Activated CD8-positive, alpha-beta memory T cell treated with anti-CD3 and anti-CD28 coated beads for 1 hour (primary cell): ENCODE measurements at places on chromosomes 1 and 21.

DNA sequence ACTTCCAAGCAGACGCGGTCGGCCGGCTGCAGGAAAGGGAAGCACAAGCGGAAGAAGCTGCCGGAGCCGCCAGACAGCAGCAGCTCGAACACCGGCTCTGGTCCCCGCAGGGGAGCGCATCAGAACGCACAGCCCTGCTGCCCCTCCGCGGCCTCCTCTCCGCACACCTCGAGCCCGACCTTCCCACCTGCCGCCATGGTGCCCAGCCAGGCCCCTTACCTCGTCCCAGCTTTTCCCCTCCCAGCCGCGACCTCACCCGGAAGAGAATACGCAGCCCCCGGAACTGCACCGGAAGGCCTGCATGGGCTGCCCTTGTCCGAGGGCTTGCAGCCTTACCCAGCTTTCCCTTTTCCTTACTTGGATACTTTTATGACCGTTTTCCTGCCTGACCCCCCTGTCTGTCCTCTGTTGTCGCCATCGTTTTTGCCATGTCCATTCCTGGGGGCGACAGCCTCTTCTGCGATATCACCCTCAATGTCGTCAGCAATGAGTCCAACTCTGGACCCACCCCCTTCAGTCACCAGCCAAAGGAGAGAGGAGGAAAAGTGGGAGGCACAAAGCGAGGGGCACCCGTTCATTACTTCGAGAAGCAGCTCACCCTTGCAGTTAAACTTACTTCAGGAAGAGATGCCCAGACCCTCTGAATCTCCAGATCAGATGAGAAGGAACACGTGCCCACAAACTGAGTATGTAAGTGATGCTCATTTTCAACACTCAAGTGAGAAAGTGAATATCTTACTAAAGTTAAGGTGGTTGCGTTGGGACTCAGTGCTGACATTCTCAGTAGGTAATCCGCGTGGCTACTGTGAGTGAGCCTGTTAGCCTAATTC is 25.5 kb downstream of the UTS2 start:
- no peak for DNase-seq

DNA sequence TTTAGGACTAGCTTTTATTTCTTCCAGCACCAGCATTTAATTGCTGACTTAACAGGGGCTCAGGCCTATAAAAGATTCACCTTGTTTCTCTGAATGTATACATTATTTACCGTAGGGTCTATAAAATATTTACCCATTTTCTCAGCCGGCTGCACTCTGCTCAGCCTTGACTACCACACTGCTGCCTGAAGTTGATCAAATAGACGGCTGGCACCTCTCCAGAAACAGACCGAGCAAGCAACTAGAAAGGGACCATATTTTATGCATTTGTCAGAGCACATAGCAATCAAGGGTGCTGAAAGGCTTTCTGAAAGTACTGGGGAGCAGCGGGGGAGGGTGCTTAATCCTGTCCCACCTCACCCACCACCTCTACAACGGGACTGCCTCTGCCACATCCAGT is 64.7 kb upstream of the FGGY start:
- no peak for DNase-seq

DNA sequence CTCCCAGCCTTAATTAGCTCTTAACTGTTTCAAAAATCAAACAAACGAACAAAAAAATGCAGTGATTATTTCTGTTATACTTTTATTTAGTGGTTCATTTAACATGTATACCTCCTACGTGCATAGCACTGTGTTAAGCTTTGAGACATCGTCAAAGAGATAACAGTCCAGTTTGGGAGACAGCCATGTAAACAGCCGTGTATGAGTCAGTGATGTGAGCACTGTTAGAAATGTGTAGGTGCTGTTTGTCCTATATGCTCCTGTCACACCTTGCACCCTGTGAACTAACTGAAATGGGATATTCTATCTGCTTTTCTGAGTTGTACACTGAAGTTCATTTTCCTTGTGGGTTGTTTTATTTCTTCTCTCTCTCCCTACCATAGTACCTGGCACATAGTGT is 109.7 kb upstream of the CACYBP start:
- no peak for DNase-seq

DNA sequence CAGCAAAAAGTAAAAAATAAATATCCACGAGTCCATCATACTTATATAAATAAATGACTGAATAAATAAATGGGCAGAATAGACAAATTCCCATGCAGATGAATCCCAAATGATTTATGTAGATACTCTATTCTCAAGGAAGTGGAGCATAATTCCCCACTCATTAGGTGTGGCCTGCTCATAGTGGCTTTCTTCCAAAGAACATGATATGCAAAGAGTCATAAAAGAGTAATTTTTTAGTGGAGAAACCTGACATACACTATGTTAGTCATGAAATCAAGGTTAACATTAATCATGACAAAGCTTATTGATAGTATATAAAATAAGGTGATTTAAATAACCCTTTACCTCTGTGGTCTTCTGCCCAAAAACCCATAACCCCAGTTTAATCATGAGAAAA is 298.9 kb downstream of the DPYD start:
- DNase-seq: no peak

- DNase-seq: no peak
Measured at GRCh38 chr1:78102082-78102481, 56.3 kb downstream of the GIPC2 start.

DNA sequence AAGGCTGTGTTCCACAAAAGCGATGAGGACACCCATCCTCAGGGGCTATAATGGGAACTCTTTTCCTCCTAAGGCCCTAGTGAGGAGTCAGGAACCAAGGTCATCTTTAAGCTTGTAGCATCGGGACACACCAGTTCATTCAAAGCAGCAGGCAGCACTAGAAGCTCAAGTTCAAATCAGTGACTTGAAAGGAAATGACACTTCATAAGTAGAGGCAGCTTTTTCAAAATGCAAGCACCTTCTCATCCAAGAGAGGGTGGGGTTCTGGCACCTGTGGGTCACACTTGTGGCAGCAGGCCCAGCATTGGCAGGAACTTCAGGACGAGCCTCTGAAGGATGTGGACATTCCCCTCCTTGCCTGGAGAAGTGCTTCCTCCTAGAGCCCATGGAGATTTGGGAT is 496.3 kb downstream of the KIF26B start:
- DNase-seq: no peak
